WTC11 (cell line): ENCODE measurements at places on chromosomes 5 and 9.

DNA sequence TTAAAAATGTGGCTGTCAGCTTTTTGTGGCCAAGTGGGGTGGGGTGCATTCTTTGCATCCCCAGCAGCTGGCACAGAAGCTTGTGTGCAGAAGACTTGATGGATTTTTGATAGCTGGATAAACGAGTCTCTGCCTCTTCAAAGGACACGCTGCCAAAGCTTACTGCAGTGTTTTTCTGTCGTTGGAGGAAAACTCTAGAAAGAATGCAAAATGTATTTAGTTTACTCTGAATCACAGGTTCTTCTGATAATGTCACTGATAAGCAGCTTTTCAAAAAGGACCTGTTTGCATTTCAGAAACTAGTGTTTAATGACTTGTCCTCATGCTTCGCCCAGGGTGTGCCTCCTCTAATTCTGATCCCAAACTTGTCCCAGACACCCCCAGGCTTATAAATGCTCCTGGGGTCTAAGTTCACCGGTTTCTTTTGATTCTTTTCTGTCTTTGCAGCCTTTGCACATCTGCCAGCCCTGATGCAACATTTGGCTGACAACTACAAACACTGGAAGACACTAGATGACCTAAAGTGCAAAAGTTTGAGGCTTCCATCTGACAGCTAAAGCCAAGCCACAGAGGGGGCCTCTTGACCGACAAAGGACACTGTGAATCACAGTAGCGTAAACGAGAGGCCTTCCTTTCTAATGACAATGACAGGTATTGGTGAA is 66.0 kb downstream of the WDR41 start:
- H3K27ac ChIP-seq, result no peak overlapping the region
- no peaks in the 10 kb centered on the region for H3K27me3 ChIP-seq
- H3K4me3 ChIP-seq, result no peak overlapping the region

- H3K4me1 ChIP-seq, result peaks cover 5% of the 10 kb centered on the region; the same call in 1 of the 2 replicates
- no peak overlapping the region for H3K4me3 ChIP-seq
- H3K36me3 ChIP-seq, result no peaks in the 10 kb centered on the region
- no peak for DNase-seq
- H3K27ac ChIP-seq, result no peak overlapping the region
- no peaks in the 10 kb centered on the region for H3K27me3 ChIP-seq
Measured at GRCh38 chr5:40401284-40402006, 278.3 kb upstream of the PTGER4 start.

- peak overlapping the region; percentile 65; the same call in 1 of the 2 replicates for H3K27ac ChIP-seq
- H3K4me3 ChIP-seq, result no peak overlapping the region
- H3K27me3 ChIP-seq, result no peaks in the 10 kb centered on the region
- peaks cover 7% of the 10 kb centered on the region for H3K4me1 ChIP-seq
- H3K36me3 ChIP-seq, result peaks cover 7% of the 10 kb centered on the region
Measured at GRCh38 chr5:157718519-157718918, 12.7 kb upstream of the THG1L start.

GRCh38 chr5:40655138-40655537 is 24.6 kb upstream of the PTGER4 start:
- H3K36me3 ChIP-seq, result no peaks in the 10 kb centered on the region
- no peak for DNase-seq
- H3K4me1 ChIP-seq, result no peaks in the 10 kb centered on the region
- no peaks in the 10 kb centered on the region; the same call in 1 of the 2 replicates for H3K27me3 ChIP-seq
- H3K27ac ChIP-seq, result no peak overlapping the region

DNA sequence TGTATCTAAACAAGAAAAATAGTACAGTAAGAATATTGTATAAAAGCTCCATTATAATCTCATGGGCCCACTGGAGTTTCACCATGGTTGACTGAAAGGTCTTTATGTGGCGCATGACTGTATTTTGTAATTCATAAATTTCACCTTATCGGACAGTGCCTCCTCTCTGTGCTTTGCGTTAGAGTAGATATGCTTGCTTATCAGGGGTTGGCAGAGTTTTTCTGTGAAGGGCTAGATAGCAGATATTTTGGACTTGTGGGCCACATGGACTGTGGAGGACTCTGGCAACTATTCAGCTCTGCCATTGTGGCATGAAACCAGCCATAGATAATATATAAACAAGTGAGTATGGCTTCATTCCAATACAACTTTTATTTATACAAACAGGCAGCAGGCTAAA is 23.2 kb downstream of the GAPVD1 start:
- no peaks in the 10 kb centered on the region for H3K4me1 ChIP-seq
- no peak overlapping the region for H3K4me3 ChIP-seq
- H3K27ac ChIP-seq, result no peak overlapping the region
- no peaks in the 10 kb centered on the region for H3K36me3 ChIP-seq

- H3K27ac ChIP-seq, result no peak overlapping the region
- no peaks in the 10 kb centered on the region for H3K4me1 ChIP-seq
- H3K4me3 ChIP-seq, result no peak overlapping the region
- H3K36me3 ChIP-seq, result peaks cover 15% of the 10 kb centered on the region
- no peaks in the 10 kb centered on the region for H3K27me3 ChIP-seq
Measured at GRCh38 chr9:72257814-72258213, 107.2 kb downstream of the ZFAND5 start.
